ENCODE measurements at places on chromosomes 13 and 19.

- DNase-seq, result peak; percentile 35
Observed at GRCh38 chr19:50922317-50922853, 11.2 kb upstream of the KLK4 start.

DNA sequence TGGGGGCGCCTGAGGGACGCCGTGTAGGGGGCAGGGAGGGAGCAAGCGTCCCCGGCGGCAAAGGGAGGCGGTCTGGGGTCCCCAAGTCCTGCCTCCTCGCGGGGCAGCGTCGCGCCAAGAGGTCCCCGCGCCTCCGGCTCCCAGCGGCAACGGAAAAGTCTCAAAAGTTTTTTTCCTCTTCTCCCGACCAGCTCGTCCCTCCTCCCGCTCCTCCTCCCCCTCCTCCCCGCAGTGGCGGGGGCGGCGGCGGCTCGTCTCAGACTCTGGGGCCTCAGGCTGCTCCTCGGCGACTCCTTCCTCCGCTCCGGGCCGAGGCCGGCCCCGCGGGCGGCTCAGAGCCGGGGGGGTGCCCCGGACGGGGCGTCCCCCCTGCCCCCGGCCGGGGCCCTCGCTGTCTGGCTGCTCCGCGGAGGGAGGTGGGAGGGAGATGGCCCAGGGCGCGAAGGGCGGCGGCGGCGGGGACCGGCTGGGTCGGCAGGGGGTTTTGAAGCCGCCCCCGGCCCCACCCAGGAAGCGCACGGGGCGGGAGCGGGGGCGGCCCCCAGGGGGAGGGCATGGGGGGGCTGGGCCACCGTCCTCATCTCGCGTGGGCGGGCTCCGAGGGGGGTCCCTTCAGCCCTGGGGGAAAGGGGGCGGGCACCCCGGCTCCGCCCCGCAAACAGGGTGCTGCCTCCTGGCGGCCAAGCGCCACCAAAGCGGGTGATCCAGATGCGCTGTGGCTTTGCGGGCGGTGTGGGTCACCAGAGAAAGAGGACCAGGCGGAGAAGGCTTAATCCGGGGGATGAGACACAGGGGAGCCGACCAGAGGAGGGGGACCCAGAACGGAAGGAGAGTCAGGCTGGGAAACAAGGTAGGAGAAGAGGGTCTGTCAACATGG is at the start of gene TGFB1:
TGFB1 (minus strand) TSS at position 457 of the 877 bp plus-strand sequence. CDS start 878 bp downstream, outside the sequence.
- peak; percentile 93 for DNase-seq

- DNase-seq, result no peak
Observed at GRCh38 chr19:39705578-39706188, 1.4 kb downstream of the LGALS14 start.

- no peak for DNase-seq
Observed at GRCh38 chr19:19040417-19040816, 7.0 kb downstream of the ARMC6 start.

GRCh38 chr13:94765814-94766213 is 53.5 kb upstream of the SOX21 start:
- no peak for DNase-seq

- no peak for DNase-seq
Observed at GRCh38 chr13:37747071-37747612, 122.4 kb downstream of the TRPC4 start.

DNA sequence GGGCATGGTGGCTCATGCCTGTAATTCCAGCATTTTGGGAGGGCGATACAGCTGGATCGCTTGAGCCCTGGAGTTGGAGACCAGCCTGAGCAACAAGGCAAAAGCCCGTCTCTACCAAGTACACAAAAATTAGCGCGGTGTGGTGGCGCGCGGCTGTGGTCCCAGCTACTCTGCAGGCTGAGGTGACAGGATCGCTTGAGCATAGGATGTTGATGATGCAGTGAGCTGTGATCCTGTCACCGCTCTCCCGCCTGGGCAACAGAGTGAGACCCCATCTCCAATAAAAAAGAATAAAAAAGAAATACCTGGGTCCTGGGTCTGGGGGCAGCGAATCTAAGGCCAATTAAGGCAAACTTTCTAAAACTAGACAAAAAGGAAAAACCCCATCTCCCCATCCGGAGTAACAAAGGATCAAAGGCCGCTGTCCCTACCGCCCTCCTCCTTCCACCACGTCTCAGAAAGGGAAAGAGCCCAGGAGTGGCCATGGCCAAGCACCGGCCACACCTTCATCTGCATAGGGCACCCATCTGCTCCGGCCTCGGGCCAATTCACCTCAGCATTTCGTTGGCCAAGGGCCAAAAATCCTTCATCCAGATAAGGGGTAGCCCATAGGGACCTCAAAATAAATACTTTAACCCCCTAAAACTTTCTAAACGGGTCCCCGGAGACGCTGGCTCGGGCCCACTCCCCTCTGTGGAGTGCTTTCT is 851 bp downstream of the ZNF320 start:
- DNase-seq, result no peak

- DNase-seq, result no peak
Observed at GRCh38 chr19:46491975-46492682, 3.5 kb downstream of the PNMA8B start.

GRCh38 chr13:114065141-114065925 is 67.1 kb downstream of the RASA3 start:
- peak; percentile 69 for DNase-seq

GRCh38 chr19:43781630-43782310 is 997 bp upstream of the KCNN4 start:
- DNase-seq, result no peak

GRCh38 chr13:35906636-35907035 is 224.5 kb downstream of the DCLK1 start:
- DNase-seq, result no peak

DNA sequence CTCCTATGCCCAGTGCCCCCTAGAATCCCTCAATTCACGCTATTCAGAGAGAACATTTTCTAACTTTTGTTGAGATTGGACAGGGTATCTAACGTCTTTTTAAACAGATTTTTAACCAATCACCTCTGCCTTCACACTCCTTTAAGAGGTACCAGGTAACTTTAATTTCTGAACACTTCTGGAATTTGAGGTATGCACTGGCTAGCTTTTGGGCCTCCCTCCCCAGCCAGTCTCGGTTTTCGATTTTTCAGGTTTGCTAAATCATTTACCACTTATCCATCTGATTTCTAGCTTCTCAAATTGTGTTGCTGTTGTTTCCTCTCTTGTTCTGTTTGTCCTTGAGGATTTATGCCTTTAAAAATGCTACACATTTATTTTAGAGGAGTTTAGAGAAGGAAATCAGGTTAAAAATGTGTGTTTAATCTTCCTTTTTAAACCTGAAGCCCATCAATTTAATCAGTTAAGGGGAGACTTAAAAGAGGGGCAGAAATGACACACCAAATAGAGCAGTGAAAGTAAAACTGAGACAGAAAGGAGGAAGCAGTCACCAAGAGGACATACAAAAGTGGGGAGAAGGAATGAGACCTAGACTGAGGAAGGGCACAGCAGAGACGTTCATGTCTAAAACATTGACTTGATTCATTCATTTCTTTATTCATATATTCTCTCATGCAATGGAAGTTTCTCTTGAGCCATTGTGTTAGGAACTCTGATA is 139.6 kb upstream of the HTR2A start:
- no peak for DNase-seq

GRCh38 chr13:51425410-51426042 is 27.3 kb downstream of the INTS6 start:
- no peak for DNase-seq

DNA sequence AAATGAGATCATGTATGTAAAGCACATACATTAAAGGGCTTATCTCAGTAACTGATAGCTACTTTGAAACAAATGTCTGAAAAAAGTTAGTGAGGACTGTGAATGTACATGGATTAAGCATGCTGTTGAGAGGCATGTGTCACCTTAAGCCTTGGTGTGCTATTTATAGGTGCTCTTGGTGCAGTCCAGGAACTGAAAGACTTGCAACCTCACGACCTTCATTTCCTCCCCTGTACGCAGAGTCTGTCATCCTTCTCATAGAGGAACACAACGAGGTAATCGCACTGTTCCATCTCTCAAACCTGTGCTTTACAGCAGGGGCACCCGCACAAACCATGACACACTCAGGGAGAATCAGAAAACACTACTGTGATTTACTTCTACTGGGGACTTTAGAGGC is 65.6 kb downstream of the UFM1 start:
- no peak for DNase-seq

DNA sequence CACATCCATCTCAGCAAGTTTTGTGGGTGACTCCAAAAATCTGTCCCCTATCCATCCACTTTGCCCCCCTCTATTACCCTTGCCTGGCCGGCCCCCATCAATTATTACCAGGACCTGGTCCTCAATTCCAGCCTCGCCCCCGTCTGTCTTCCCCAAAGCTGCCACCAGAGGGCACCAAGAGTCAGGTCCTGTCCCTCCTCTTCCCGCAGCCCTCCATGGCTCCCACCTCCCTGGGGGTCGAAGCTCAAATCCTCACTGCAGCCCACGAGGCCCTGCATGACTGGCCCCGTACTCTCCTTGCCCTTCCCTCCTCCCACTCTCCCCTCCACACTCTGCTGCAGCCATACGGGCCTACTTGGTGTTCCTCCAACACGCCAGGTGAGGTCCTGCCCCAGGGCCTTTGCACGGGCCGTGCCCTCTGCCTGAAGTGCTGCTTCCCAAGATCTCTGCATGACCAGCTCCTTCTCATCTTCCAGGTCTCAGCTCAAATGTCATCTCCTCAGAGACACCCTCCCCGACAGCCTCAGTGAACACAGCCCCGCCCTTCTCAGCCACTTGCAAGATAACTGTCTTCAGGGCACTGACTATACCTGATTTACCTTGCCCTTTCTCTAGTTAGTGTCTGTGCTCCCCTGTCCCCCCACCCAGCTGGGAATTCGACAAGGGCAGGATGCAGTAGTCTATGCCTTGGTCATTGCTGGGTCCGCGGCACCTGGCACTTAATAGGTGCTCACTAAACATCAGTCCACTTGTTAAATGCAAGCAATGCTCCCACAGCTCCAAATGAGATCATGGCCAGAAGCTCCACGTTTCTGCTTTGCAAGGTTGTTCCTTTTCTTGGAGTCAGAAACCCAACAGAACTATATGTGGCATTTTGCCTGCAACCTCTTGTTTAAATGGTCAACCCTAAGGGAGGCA is 16.8 kb upstream of the SEMA6B start:
- peak; percentile 58 for DNase-seq

GRCh38 chr13:112943309-112944125 is 25.5 kb upstream of the MCF2L start:
- DNase-seq, result no peak

- DNase-seq, result no peak
Observed at GRCh38 chr13:109256866-109257760, 529.3 kb downstream of the IRS2 start.

Measured in activated T-helper 1 cell treated with anti-CD3 and anti-CD28 coated beads, Interleukin-2, amount 50 U/mL, for 16 hours (primary cell).